ENCODE measurements at places on chromosomes 3 and 15.
A peak's percentile ranks its signal among the peaks of the same experiment; 100 is the strongest.

GRCh38 chr15:66729331-66729951, 27.4 kb downstream of the SMAD6 start:
- DNase-seq = no peak

GRCh38 chr3:72906154-72906553, 18.3 kb downstream of the GXYLT2 start:
- no peak for DNase-seq

DNA sequence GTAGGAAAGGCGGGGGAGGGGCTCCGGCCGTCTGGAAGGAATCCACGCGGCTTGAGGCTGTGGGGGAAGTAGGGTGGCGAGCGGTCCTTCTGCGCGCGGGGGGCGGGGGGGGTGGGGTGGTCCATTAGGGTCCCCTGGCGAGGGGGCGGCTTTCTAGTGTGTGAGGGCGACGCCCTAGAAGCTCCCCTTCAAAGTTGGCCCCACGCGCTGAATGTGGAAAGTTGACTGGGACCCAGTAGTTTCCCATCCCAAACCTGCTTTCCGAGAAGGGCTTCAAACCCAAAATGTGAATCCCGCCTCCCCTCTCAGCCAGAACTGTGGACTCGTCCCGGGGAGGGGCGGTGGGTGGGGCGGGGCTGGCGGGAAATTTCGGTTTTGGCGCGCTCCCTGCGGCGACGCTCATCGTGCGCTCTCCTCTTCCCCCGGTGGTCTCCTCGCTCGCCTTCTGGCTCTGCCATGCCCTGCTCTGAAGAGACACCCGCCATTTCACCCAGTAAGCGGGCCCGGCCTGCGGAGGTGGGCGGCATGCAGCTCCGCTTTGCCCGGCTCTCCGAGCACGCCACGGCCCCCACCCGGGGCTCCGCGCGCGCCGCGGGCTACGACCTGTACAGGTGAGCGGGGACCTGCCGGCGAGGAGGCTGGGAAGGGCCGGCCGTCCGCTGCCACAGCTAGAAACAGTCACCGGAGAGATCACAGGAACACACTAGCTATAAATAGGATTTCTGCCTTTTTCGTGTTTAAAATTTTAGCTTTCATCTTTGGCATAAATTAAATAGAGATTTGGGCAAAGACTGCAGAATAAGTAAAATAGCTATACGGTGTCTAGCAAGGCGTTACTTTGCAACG, 790 bp downstream of the DUT start:
- peak; percentile 52 for DNase-seq

GRCh38 chr15:88680241-88681001, 41.6 kb downstream of the ISG20 start:
- DNase-seq = no peak

- DNase-seq = no peak
Measured at GRCh38 chr15:39904115-39904514, 16.0 kb downstream of the GPR176 start.

- DNase-seq = no peak
Measured at GRCh38 chr3:45123581-45124269, 22.5 kb downstream of the CDCP1 start.

DNA sequence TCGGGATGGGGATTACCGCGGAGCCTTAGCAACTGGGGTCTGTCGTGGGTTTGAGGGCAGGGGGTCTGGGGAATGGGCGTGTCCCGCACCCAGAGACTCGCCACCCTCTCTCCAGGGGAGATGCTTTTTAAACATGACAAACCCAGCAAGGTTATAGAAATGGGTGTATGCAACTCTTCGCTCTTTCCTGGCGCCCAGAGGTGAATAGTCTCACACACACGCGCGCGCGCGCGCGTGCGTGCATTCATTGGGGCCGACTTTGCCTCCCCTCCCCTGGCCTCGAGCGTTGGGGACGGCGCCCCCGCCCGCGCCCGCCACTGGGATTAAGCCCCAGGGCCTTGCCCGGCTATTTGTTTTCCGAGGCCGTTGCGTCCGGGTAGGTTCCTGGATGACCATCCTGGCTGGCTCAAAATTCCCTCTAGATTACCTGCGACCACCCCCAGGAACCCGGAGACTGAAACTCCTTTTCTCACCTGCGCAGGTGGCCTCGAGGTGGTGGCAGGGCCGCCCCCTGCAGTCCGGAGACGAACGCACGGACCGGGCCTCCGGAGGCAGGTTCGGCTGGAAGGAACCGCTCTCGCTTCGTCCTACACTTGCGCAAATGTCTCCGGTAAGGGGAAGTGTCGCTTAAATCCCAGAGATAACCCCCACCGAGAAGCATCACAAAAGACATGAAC, 777 bp downstream of the GPR160 start:
- no peak for DNase-seq

- no peak for DNase-seq
Measured at GRCh38 chr15:92290359-92290992, 103.2 kb upstream of the ST8SIA2 start.

GRCh38 chr3:5019411-5020241, 40.4 kb downstream of the BHLHE40 start:
- peak; percentile 29 for DNase-seq

DNA sequence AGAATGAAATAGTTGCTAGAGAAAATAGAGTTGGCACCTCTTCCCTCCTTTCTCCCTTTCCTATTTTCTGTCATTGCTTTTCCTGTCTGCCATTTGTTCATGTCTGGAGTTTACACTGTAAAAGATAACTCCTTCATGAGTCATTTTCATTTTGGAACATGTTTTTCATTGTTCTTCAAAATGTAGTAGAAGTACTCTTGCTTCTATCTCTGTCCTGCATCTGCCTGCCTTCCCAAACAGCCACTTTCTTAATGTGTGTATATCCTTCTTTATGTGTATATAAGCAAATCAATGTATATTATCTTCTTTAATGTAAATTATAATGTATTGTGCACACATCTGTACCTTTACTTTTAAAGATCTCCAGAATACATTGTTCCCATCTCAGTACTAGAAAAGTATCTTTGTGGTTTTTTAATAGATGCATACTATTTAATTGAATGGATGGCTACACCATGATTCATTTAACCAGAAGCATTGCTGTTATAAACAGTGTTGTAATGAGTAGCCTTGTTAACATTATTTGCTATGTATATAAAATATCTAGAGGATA, 41.1 kb downstream of the TSC22D2 start:
- no peak for DNase-seq

DNA sequence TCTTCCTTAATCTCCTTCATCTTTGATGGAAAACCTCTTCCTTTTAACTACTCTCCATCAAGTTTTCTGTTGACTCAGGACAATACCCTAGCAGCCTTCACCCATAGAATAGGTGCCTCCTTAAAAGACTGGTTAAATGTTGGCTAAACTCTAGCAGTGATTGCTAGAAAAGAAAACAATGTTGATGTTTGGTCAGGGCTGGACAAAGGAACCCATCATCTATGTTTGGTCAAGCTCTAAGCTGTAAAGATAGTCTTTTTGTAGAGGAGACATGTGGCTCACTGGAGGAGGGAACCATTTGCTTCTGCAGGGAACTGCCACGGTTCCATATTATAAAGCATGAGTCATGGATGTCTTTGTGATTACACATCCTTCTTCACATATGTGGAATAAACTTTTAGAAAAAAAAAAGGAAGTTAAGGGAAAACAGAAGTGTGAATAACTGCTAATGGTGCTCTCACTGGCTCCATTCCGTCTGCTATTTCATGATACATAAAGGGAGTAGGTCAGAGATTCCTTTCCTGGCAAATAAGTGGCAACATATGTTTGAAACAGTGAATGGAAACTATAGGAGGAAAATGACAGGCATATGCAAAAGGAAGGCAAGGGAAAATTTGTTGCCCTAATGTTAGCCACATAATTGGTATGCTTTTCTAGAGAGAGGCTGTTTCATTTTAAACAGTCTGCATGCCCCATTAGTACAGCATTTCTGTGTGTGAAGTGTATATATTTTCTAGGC, 78.2 kb downstream of the CMSS1 start:
- no peak for DNase-seq

GRCh38 chr3:16800361-16800760, 84.4 kb upstream of the PLCL2 start:
- no peak for DNase-seq

GRCh38 chr3:152511904-152512303, 243.2 kb downstream of the MBNL1 start:
- DNase-seq = no peak

GRCh38 chr3:23442598-23443383, 239.7 kb downstream of the UBE2E2 start:
- no peak for DNase-seq

- no peak for DNase-seq
Measured at GRCh38 chr3:188689101-188689574, 482.6 kb upstream of the TPRG1 start.

DNA sequence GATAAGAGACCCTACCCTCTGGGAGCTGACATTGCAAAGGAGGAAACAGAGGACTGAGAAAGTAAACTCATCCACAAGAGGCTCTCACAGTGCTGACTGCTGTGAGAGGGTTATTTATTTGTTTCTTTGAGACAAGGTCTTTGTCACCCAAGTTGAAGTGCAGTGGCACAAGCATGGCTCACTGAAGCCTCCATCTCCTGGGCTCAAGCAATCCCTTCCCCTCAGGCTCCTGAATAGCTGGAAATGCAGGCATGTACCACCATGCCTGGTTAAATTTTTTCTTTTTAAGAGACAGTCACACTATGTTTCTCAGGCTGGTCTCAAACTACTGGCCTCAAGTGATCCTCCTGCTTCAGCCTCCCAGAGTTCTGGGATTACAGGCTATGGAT, 52.8 kb downstream of the FBLN2 start:
- no peak for DNase-seq

DNA sequence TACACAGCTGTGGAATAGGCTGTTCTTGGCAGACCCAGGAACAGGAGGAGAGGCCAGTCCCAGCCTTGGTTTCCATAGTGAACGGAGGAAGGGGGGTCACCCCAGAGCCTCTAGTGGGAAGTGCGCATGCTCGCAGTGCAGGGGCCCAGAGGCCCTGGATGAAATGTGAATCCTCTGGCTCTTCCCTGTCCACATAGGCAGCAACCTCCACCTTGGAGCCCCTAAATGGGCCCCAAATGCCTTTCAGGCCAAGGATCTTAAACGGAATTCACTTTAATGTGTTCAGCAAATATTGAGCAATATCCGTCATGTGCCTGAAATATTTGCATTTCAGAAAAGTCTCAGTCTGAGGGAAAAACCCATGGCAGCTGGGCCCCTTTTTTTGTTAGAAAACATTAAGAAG, 3.3 kb upstream of the NDN start:
- no peak for DNase-seq

DNA sequence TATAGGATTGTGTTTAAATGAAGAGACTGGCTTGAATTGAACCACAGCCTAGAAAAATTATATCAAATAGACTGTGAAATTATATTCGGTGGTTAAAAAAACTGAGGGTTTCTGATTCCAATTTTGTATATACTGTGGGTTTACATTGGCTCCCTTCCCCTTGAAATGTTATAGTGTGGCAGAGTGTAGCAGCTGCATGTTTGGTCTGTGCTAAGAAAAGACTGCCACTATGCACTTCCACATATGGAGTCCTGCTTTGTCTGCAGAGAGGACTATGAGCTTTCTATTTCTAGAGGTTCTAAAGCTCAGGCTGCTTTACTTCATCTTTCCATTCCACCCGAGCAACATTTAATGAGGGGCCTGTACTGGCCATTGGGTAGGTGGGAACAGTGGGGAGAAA, 112.3 kb downstream of the P3H2 start:
- no peak for DNase-seq

DNA sequence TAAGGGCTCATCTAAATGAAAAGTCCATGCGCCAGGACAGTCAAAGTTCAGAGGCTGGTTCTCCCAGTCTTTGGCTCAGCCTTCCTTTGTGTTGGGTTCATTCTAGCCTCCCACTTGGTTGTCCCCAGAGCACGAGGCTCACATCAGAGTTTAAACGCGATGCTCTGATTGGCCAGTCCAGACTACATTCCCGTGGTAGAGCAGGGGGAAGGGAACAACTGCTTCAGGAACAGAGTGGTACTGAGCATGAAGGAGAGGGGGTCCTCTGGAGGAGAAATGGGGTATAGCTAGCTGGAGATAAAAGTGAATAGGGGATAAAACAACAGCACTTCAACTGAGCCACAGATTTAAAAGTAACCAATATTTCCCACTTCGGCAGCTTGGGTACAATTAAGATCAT, 32.2 kb downstream of the ANAPC13 start:
- DNase-seq = no peak

GRCh38 chr15:96209285-96209735, 121.2 kb upstream of the NR2F2 start:
- DNase-seq = no peak

GRCh38 chr3:9946112-9947024, 5.8 kb downstream of the PRRT3 start:
- DNase-seq = peak; percentile 53

DNA sequence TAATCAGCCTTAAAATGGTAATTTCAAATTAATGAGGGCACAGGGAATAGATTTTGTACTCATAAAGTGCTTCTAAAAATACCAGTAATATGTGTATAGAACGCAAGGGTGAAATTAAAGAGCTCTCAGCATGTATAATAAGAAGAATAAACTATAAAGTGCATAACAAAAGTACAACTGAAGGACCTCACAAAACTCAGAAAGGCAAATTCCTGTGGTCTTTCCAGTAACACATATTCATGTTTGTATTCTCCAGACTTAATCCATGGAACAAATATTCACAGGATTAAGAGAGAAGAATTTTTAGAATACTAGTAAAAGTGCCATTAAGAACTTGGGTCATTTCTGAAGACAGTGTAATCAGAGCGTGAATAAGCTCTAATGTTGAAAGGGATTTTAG, 646.3 kb downstream of the CADM2 start:
- DNase-seq = no peak

GRCh38 chr3:75506603-75507002, 157.5 kb upstream of the FRG2C start:
- DNase-seq = no peak

GRCh38 chr3:88807491-88808105, 299.8 kb upstream of the EPHA3 start:
- no peak for DNase-seq

- DNase-seq = no peak
Measured at GRCh38 chr3:114608293-114608692, 314.5 kb downstream of the TIGIT start.

GRCh38 chr3:103195216-103195615, 760.4 kb downstream of the ZPLD1 start:
- no peak for DNase-seq

- DNase-seq = peak; percentile 32
Measured at GRCh38 chr15:45454814-45455213, 67.7 kb downstream of the SLC30A4 start.

GRCh38 chr15:66452971-66453580, 44.5 kb downstream of the SNAPC5 start:
- no peak for DNase-seq

Measured in stimulated activated CD8-positive, alpha-beta memory T cell treated with anti-CD3 and anti-CD28 coated beads, Interleukin-15, amount 100 ng/mL, for 24 hours (primary cell).